CD4-positive, alpha-beta T cell (primary cell): ENCODE measurements at places on chromosomes 7 and 10.
A peak's percentile ranks its signal among the peaks of the same experiment; 100 is the strongest.

- H3K27ac ChIP-seq, result no peak overlapping the region
- no peak overlapping the region for H3K4me3 ChIP-seq
- H3K36me3 ChIP-seq, result no peaks in the 10 kb centered on the region
- no peaks in the 10 kb centered on the region for H3K27me3 ChIP-seq
These were observed 98.6 kb upstream of the KCTD7 start for GRCh38 chr7:66529883-66530610.

GRCh38 chr7:100818366-100818765 lies 9.0 kb downstream of the EPHB4 start:
- no peak for DNase-seq
- H3K27me3 ChIP-seq, result no peaks in the 10 kb centered on the region
- H3K4me1 ChIP-seq, result no peaks in the 10 kb centered on the region
- H3K4me3 ChIP-seq, result no peak overlapping the region
- no peak overlapping the region for H3K27ac ChIP-seq

- no peaks in the 10 kb centered on the region for H3K27me3 ChIP-seq
- H3K4me1 ChIP-seq, result no peaks in the 10 kb centered on the region
- H3K27ac ChIP-seq, result no peak overlapping the region
- no peak overlapping the region for H3K4me3 ChIP-seq
- no peaks in the 10 kb centered on the region for H3K36me3 ChIP-seq
- DNase-seq, result no peak
These were observed 59.7 kb downstream of the IGF2BP3 start for GRCh38 chr7:23410446-23411183.

DNA sequence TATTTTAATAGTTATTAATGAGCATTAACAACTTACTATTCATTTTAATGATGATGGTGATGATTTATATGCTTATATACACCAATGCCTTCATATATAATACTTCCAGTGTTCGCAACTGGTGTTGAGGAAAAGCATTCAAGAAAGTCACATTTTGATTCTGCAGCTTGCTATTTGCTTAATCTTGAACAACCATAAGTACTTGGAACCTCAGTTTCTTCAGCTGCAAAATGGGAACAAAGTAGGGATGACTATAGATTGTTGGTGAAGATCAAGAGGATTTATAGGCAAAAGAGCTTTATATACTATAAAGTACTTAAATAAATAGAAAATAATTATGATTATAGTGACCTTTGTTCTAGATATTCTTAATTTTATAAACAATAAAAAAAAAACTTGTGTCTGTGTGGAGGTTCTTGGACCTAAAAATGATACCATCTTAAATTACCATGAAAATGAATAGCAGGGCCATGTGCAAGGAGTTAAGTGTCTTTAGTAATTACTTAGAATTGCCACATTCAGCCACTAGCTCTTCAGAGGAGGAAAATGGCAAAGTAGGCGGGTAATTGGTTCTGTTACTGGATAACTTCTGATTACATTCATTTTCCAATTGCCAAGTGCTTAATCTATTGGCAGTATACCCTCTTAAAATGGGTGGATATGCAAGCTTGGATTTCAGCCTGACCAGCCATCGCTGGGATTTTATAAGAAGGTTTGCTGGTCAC lies 4.5 kb downstream of the ARID5B start:
- no peak for DNase-seq
- H3K4me1 ChIP-seq, result peaks cover 7% of the 10 kb centered on the region
- no peak overlapping the region for H3K27ac ChIP-seq

GRCh38 chr7:134462337-134462925 lies 3.5 kb upstream of the AKR1B1 start:
- H3K27me3 ChIP-seq, result no peaks in the 10 kb centered on the region
- H3K27ac ChIP-seq, result no peak overlapping the region
- H3K4me1 ChIP-seq, result peaks cover 17% of the 10 kb centered on the region
- no peak for DNase-seq
- H3K4me3 ChIP-seq, result no peak overlapping the region

- peaks cover 60% of the 10 kb centered on the region for H3K4me1 ChIP-seq
- H3K27ac ChIP-seq, result no peak overlapping the region
- no peaks in the 10 kb centered on the region for H3K36me3 ChIP-seq
- DNase-seq, result no peak
- H3K4me3 ChIP-seq, result no peak overlapping the region
These were observed 168.3 kb downstream of the UBE2H start for GRCh38 chr7:129784437-129784782.

GRCh38 chr10:71978476-71978875 lies 14.3 kb downstream of the CHST3 start:
- H3K4me1 ChIP-seq, result no peaks in the 10 kb centered on the region
- no peak overlapping the region for H3K4me3 ChIP-seq
- no peaks in the 10 kb centered on the region for H3K27me3 ChIP-seq
- no peak for DNase-seq
- no peak overlapping the region for H3K27ac ChIP-seq

GRCh38 chr10:88019753-88020152 lies 156.3 kb downstream of the PTEN start:
- H3K4me1 ChIP-seq, result no peaks in the 10 kb centered on the region
- H3K27me3 ChIP-seq, result no peaks in the 10 kb centered on the region
- DNase-seq, result no peak
- H3K36me3 ChIP-seq, result no peaks in the 10 kb centered on the region

DNA sequence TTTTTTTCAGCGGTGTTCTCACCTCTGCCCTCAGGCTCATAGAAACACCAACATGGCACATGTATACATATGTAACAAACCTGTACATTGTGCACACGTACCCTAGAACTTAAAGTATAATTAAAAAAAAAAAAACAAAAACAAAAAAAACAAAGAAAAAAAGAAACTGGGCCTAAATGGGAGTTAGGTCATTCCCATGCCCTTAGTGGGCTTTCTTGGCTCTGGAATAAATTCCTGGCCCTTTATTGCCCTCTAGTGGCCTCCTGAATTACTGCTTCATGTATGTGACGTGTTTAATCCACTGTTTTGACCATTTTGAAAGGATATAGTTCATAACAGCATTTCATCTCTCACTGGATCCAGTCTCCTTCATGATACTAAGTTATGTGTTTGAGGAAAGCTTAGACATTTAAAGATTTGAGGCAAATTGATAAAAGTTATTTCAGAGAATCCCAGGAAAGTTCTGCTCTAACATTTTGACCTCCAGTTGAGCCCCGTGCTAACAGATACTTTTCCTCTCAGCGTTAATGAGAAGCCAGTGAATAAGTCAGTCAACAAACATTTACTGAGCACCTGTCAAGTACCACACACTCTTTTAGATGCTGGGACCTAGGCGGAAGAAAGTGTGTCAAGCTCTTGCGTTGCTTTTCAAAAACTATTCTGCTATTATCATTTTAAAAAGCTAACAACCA lies 54.7 kb upstream of the SYPL1 start:
- no peak overlapping the region for H3K27ac ChIP-seq
- H3K4me3 ChIP-seq, result no peak overlapping the region
- peak; percentile 58 for DNase-seq
- no peaks in the 10 kb centered on the region for H3K4me1 ChIP-seq

GRCh38 chr7:54705436-54705835 lies 53.6 kb downstream of the SEC61G start:
- no peaks in the 10 kb centered on the region for H3K27me3 ChIP-seq
- no peak overlapping the region for H3K4me3 ChIP-seq
- no peak for DNase-seq
- no peak overlapping the region for H3K27ac ChIP-seq
- H3K36me3 ChIP-seq, result no peaks in the 10 kb centered on the region
- no peaks in the 10 kb centered on the region for H3K4me1 ChIP-seq

DNA sequence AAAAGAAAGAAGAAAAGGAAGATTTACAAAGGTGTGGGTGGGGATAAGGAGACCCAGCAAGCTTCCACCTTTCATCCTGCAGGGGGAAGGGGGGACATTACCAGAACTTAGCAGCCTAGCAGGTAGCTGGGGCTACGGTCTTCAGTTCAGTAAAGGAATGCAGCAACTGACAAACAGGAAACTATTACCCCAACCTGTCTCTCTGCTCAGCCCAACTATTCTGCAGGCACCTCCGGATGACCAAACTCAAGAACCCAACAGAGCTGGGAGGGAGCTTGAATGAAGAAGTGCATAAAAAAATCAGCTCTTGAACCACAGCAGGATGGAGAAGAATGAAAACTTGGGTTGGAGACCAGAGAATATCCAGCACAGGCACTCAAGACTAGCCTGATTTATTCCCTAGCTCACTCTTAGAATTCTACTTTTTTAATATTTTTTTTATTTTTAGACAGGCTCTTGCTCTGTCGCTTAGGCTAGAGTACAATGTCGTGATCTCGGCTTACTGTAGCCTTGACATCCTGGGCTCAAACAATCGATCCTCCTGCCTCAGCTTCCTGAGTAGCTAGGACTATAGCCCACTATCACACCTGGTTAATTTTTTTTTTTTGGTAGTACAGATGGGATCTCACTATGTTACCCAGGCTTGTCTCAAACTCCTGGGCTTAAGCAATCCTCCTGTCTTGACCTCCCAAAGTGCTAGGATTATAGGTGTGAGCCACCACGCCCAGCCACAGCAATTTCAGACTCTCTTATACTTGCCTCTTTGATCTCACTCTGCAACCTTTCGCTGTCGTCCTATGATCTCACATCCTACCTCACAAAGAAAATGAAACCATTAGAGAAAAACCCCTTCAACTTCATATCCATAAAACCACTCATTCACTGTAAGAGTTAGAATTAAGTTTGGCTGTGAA lies 18.5 kb upstream of the C10orf67 start:
- H3K27ac ChIP-seq, result peak overlapping the region; percentile 68
- H3K36me3 ChIP-seq, result no peaks in the 10 kb centered on the region
- peak overlapping the region; percentile 36 for H3K4me3 ChIP-seq
- H3K4me1 ChIP-seq, result peaks cover 43% of the 10 kb centered on the region
- peak; percentile 25 for DNase-seq

DNA sequence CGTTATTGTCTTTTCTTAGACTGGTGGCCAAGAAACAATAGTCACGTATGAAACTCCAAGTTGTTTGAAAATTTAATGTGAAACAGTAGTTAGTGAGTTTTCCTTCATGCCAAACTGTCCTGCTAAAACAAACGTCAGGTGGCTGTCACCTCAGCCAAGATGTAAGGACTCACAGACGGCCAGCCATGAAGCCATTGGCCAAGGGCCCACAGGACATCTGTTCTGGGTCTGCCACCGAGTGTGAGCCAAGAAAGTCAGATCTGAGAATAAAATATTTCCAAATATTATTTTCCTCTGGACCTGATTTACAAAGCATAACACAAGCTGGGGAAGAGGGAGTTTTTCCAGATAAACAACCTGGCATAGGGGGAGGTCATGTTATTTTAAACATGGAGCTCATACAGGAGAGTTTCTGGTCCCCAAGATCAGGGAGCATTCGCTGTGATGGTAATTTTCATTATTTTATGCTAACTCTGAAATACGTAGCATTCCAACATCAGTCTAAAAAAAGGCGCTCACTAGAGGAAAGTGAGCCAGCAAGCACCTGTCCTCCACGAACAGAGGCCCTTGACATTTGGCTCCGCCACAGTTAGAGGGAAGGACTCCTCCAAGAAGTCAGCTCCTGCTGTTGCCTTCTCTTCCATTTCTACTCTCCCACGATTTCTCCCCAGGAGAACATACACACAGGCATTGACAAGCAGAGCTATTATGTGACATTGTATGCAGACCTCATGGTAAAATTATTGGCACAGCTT lies 38.9 kb upstream of the LANCL2 start:
- H3K36me3 ChIP-seq, result no peaks in the 10 kb centered on the region
- no peaks in the 10 kb centered on the region for H3K27me3 ChIP-seq
- no peak overlapping the region for H3K4me3 ChIP-seq
- H3K4me1 ChIP-seq, result no peaks in the 10 kb centered on the region

DNA sequence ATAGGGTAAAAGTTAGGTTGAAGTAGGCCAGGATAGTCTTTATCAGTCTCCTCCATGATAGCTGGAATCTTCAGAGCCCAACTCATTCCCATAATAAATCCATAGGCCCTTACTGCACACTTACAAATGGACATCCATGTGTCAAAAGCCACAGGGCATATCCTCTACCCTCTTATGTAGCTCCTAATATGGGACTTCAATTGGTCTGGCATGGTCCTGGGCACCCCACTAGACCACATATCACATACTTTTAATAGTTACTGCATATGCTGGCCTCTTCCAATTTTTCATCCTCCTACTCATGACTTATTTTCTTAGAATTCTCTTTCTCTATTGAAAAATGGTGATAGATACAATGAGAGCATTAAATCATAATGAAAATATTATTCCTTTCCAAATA lies 169.3 kb downstream of the MAGI2 start:
- no peak overlapping the region for H3K27ac ChIP-seq
- H3K4me3 ChIP-seq, result no peak overlapping the region
- no peaks in the 10 kb centered on the region for H3K36me3 ChIP-seq
- no peak for DNase-seq
- H3K4me1 ChIP-seq, result no peaks in the 10 kb centered on the region

DNA sequence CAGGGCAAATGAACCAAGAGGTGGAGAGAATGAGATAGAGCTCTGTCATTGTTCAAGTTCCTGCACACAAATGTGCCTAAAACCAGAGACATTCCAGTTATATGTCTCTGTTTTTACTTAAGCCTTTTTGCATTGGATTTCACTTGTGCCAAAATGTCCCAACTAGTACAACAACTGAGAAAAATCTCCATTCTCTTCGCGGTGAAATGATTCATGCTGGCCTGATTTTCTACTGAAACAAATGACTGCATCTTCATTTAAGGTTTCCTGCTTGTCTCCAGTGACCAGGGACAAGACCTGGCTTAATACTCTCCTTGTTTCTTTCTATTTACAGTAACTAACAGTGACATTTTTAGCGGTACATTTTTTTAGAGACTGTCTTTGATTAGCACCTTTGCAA lies 714.9 kb downstream of the KCNMA1 start:
- no peak overlapping the region for H3K4me3 ChIP-seq
- H3K36me3 ChIP-seq, result no peaks in the 10 kb centered on the region
- H3K27me3 ChIP-seq, result no peaks in the 10 kb centered on the region
- H3K27ac ChIP-seq, result no peak overlapping the region
- DNase-seq, result no peak

- peaks cover 44% of the 10 kb centered on the region for H3K36me3 ChIP-seq
- no peaks in the 10 kb centered on the region for H3K27me3 ChIP-seq
- peak overlapping the region; percentile 38 for H3K4me3 ChIP-seq
- H3K4me1 ChIP-seq, result peaks cover 12% of the 10 kb centered on the region
- DNase-seq, result peak; percentile 79
- no peak overlapping the region for H3K27ac ChIP-seq
These were observed 42.3 kb downstream of the ARID5B start for GRCh38 chr10:61943674-61944378.
